ENCODE measurements at places on chromosomes 5 and 9. TPM values are rescaled to one million over a fixed set of nuclear protein-coding genes. Genes with fewer than 3 reads are reported as not detected.

GRCh38 chr5:116229131-116229689 lies 144.4 kb downstream of the COMMD10 start:
- DNase-seq = no peak

GRCh38 chr5:76257897-76258296 lies 145.2 kb upstream of the IQGAP2 start:
- DNase-seq = no peak

DNA sequence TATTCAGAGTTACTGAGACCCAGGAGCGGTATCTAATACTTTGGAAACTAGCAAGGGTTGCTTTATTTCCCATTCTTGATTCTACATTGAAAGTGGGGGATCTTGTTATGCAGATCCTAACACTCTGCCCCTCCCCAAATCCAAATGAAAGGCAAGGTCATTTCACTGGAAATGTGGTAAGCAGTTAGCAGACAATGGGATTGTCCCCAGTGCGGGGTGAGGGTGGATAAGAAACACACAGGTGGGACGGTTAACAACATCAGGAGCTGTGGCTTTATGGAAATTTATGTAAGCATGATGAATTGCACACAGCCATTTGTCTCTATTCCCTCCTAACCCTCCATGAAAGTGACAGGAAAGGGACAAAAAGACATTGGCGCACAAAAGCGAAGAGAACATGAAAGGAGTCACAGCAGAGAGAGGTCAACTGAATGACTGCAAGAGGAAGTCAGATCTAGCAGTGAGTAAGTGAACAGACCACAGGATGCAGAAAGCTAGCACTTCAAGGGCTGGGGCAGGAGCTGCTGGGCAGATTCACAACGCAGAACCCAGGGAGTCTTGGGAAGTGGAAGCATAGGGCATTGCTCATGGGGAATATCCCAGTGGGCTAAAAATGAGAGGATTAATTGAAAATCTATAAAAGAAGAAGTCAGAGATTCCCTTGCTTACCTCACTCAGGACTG lies 184.4 kb downstream of the HSD17B3 start:
- no peak for DNase-seq

LAMC3 gene
- polyA plus RNA-seq = 7.3 TPM

DNA sequence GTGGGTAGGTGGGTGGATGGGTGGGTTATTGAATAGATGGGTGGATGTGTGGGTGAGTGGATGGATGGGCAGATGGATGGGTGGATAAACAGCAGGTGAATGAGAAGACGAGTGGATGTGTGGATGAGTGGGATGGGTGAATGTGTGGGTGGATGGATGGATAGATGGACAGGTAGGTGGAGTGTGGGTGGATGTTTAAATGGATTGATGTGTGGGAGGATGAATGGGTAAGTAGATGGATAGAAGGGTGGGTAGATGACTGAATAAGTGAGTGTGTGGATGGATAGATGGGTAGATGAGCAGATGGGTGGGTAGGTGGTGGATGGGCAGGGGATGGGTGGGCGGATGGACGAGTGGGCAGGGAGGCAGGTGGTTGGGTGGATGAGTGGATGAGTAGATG lies 397.6 kb upstream of the IRX4 start:
- DNase-seq = no peak

DNA sequence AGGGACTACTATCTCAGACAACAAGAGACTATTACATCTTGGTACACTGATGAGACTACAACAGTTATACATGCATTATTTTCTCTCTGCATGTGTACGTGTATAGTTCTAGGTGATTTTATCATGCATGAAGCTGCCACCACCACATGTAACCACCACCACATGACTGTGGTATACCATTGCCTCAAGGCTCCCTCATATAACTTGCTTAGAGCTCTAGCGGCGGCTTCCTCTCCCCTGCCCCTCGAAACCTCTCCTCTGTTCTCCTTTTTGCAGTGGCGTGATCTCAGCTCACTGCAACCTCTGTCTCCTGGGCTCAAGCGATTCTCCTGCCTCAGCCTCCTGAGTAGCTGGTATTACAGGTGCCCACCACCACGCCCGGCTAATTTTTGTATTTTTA lies 162.3 kb downstream of the AOPEP start:
- DNase-seq = no peak

CAVIN4 gene
- 190 TPM for polyA plus RNA-seq

DNA sequence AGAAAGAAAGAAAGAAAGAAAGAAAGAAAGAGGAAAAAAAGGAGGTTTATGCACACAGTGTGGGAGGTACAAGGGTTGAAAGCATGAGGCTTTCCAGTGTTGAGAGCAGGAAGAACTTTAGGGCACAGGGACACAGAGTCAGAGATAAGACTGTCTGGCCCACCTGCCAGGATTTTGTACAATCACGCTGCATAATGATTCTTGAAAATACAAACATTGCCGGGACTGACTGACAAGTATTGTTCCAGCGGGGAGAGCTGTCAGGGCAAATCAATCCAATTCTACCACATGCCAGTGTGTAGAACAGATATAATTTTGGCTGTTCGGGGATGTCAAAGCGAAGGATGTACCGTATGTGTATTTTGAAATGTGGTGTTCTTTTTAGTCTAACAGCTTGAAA lies 254.7 kb downstream of the NTRK2 start:
- no peak for DNase-seq

DNA sequence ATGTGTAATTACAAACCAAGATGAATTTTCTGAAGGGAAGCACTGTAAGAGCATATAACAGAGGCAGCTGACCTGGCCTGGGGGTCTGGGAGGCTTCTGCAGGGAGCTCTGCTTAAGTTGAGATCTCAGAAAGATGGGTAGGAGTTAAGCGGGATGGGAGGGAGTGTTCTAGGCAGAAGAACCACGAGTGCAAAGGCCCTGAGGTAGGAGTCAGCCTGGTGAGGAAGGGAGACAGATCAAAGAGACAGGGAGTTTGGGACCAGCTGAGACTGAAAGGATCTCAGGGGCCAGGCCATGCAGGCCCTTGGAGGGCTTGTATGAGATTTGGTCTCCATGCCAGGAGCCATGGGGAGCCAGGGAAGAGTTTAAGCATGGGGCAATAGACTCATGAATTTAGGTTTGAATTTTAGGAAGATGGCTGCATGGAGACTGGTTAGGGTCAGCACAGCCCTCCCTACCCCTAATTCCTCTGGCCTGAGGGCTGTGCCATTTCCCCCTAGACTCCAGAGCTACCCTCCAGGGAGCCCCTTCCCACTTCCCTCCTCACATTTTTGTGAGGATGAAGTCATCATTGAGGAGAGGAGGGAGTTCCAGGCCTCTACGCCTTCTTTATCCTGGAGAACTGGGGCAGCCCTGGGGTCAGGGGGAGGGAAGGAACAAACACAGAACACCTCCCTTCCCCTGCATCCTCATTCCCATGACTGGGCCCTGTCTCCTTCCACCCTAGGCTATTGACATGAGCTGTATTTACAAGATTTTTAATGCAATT lies 4.8 kb upstream of the ARAP3 start:
- DNase-seq = no peak

MZB1 gene
- polyA plus RNA-seq = not detected

Measured in muscle of arm (tissue), 14 donors.